ENCODE measurements at places on chromosomes 12 and 14.

DNA sequence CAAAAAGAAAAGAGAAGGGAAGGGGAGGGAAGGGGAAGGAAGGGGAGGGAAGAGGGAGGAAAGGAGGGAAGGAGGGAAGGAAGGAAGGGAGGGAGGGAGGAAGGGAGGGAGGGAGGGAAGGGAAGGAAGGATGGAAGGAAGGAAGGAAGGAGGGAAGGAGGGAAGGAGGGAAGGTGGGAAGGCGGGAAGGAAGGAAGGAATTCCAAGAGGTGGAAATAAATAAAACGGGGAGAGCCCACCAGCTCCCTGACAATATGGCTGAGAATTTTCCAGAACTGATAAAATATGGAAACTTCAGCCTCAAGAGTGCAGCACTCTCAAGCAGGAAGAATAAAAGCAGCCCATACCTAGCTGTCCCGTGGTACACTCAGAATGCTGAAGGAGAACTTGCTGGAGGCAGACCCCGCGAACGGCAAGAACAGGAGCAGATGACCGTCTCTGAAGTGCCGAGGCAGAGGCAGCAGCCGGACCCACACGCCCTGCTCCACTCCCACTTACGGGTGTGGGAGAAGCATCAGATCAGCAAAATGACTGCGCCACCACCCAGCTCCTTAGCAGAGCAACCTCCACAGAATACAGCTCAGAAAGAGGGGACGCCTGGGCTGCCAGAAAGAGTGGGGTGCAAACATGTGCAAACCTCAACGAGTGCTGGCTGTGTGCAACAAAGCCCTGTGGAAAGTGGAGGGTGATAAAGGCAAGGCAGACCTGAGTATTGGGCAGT, 34.1 kb upstream of the INF2 start:
- DNase-seq: no peak

GRCh38 chr14:104908303-104908702, 16.4 kb upstream of the PLD4 start:
- no peak for DNase-seq

DNA sequence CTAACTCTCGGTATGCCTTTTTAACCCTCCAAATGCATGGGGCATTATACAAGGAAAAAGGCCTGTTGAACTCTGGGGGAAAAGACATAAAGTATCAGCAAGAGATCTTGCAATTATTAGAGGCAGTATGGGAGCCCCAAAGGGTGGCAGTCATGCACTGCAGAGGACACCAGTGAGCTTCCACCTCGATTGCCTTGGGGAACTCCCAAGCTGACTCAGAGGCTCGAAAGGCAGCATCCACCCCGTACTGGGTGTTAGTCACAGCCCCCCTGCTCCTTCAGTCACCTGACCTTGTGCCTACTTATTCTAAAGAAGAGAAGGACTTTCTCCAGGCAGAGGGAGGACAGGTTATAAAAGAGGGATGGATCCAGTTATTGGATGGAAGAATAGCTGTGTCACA, 781.4 kb upstream of the TMEM132C start:
- no peak for DNase-seq

GRCh38 chr14:74495356-74495755, 1.8 kb downstream of the ISCA2 start:
- DNase-seq: no peak

DNA sequence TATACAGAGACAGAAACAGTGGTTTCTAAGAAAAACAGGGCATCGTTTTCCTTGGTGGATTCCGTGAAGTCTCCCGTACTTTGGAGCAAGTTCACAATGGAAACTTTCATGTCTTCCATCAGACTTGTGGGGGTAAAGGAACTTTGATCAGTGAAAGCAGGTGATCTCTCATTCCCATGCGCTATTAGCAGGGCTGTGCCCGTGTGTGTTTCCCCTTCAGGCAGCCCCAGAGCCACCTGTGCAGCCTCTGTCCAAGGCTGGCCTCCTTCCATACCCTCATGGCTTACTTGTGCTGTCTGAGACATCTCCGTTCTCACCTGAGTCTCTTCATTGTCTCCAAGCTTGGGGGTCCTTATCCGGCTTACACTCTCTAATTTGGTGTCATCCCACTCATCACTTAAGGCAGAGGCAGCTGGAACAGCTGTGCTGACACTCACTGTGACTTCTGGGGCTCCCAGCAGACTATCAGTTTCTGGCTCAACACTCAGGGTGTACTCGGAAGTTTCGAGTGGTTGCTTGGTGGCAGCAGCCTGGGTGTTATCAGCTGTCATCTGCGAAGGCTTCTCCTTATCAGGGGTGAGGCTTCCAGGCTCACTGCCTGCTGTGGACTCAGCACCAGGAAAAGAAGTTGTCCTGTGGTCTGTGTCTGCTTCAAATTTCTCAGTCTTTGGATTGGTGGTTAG, 13.8 kb downstream of the ARMH4 start:
- no peak for DNase-seq

GRCh38 chr12:122866379-122866778, 29.5 kb downstream of the VPS37B start:
- DNase-seq: no peak

GRCh38 chr14:22830443-22831010, 840 bp downstream of the MRPL52 start:
- no peak for DNase-seq

- DNase-seq: no peak
Measured at GRCh38 chr12:108747563-108747962, 16.2 kb upstream of the CORO1C start.

GRCh38 chr14:99727096-99727870, 43.2 kb downstream of the CYP46A1 start:
- no peak for DNase-seq

- peak; percentile 76 for DNase-seq
Measured at GRCh38 chr12:7092229-7092985, at the start of gene C1R. Gene C1R, minus strand, starts transcription at chr12:7092445. Its CDS starts 57 bp downstream, at chr12:7092388.

- DNase-seq: peak; percentile 18
Measured at GRCh38 chr12:15688838-15689625, 100.2 kb downstream of the EPS8 start.

- DNase-seq: no peak
Measured at GRCh38 chr14:34324363-34324795, 137.7 kb downstream of the SPTSSA start.

DNA sequence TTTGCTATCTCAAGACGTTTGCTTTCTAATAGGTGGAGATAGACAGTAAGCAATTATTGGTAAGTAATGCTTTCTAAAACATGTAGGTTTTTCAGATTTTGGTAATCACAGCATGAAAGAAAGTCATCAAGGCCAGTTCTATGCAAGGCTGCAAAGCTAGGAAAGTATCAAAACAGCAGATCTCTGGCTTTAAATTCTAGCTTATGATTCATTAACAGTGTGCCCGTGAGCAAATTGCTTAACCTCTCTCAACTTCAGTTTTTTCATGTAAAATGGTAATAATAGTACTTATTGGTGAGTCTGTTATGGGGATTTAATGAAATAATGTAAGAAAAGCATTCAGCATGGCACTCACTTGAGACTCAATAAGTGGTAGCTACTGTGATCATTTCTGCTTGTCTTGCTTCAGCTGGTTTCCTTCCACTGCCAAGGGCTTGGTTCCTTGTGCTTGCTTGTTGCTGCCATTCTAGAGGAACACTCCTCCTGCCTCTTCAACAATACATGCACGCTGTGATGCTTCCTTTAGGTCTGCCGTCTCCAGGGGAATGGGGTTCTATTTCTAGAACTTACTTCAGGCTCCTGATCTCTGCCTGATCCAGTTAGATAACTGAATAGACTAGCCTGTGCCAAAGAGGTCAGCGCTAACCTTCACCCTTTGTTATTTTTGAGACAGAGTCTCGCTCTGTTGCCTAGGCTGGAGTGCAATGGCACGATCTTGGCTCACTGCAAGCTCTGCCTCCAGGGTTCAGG, 88.4 kb downstream of the CAND1 start:
- no peak for DNase-seq

- no peak for DNase-seq
Measured at GRCh38 chr14:65637780-65638179, 225.2 kb downstream of the FUT8 start.

DNA sequence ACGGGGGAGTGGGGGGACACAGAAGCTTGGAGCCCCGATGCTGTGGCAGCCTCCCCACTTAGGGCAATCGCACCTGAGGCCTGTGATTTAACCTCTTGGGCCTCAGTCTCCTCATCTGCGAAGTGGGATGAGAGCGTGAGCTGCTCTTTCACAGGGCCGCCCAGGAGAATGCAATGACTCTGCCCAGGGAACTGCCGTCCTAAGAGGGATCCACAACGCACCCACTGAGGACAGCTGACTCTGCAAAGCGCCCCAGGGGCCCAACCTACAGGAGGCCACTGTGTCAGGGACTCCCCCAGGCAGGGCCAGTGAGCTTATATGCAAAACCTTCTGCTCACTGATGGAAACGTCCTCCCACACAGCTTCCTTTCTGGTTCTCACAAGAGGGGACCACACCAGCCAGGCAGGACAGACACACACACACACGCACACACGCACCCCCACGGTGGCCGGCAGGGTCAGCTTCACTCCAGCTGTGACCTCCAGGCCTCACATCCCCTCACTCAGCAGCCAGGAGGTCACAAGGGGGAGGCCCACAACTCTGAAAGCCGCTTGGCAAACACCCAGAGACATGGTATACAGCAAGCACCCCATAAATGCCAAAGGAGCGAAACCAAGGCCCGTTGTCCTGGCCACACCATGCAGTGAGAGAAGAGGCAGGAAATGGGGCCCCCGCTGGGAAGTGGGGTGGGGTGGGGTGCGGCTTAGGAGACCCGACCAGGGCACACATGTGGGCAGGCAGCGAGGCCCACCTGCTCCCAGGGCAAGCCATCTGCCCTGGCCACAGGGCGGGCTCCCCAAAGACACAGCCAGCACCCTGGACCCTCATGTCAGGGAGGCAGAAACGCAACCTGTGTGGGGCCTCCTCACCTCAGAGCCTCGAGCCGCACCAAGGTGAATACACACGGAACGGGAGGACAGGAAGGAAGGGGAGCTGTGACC, 73.3 kb downstream of the NCOR2 start:
- DNase-seq: no peak

DNA sequence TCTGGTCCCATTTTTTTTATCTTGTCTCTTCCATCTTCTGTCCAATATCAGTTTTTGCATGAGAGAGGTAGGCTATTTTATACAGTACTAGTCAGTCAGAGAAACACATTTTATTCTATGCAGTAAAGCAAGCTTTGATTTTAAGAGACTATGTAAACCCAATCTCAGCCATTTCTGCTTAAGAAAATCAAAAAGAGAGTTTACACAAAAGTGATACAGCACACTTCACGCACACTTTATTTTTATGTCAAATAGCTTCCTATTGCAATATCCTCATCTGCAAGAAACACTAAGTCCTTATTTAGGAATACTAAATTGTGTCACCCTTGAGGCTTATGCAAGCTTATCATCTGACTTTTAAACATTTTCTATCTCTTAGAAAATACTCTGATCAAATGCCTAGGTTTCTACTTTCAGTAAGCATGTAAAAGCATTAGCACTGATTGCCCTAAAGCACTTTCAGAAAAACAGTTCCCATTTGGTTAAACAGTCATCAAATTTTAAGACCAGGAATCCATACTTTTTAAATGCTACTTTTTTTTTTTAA, 78.3 kb downstream of the MED13L start:
- DNase-seq: no peak

- no peak for DNase-seq
Measured at GRCh38 chr14:41449066-41449465, 157.6 kb upstream of the LRFN5 start.

- DNase-seq: no peak
Measured at GRCh38 chr14:59882957-59883356, 12.4 kb upstream of the RTN1 start.

GRCh38 chr12:117350140-117350539, 11.3 kb downstream of the NOS1 start:
- DNase-seq: no peak

GRCh38 chr12:19799895-19800602, 360.8 kb downstream of the AEBP2 start:
- DNase-seq: no peak

- DNase-seq: no peak
Measured at GRCh38 chr12:127963933-127964332, 303.0 kb upstream of the TMEM132C start.

GRCh38 chr14:95536671-95537070, 1.8 kb downstream of the GLRX5 start:
- no peak for DNase-seq

DNA sequence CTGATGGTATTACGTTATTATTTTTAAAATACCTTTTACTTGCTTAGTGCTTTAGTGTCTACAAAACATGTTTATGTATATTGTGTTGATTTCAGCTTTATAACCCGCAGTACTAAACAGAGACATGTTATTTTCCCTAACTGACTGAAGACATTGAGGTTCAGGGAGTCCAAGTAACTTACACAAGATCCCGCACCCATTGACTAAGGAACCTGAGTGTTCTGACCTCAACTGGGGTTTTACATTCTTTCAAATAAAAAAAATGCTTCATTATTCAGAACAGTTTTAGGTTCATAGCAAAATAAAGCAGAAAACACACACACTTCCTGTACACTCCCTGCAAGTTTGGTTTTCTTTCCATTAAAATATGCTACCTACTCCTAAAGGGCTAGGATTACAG, 60.4 kb upstream of the METAP2 start:
- DNase-seq: no peak

GRCh38 chr12:31008241-31008761, 65.4 kb upstream of the DDX11 start:
- peak; percentile 10 for DNase-seq

- DNase-seq: no peak
Measured at GRCh38 chr12:87085286-87085685, 829.1 kb upstream of the MGAT4C start.

- DNase-seq: peak; percentile 26
Measured at GRCh38 chr12:48882315-48882687, 16.6 kb upstream of the RND1 start.

DNA sequence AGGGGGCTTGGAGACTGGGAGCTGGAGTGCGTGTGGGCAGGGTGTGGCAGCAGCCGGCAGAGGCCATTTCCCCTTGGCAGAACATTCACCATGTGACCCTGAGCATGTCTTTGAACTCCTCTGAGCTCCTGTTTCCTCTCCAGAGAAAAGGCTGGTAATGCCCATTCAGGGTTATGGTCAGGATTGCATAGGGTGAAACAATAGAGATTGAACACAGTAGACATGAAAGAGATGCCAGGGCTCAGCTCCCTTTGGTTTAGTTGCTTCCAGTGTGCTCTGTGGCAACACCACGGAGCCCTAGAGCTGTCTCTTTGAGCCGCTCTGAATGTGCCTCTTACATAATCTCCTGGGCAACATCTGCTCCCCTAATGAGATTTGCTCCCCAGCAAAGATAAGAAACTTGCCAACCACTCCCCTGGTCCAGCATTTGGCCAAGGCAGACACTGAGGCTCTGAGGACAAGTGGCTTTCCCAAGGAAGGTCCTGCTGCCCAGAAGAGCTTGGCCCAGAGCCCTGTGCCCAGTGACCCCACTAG, 4.6 kb downstream of the IFI27 start:
- no peak for DNase-seq

GRCh38 chr12:78371284-78371683, 493.3 kb upstream of the SYT1 start:
- DNase-seq: no peak

GRCh38 chr14:99961826-99962518, 103.2 kb upstream of the EVL start:
- DNase-seq: peak; percentile 69
